Upper lobe of right lung (tissue), 1 donor: ENCODE measurements at places on chromosomes 5 and 9.
A peak's percentile ranks its signal among the peaks of the same experiment; 100 is the strongest.

GRCh38 chr5:1507457-1507856 lies 16.3 kb downstream of the LPCAT1 start:
- peak; percentile 83 for DNase-seq

GRCh38 chr5:148735301-148735835 lies 81.0 kb upstream of the HTR4 start:
- no peak for DNase-seq

DNA sequence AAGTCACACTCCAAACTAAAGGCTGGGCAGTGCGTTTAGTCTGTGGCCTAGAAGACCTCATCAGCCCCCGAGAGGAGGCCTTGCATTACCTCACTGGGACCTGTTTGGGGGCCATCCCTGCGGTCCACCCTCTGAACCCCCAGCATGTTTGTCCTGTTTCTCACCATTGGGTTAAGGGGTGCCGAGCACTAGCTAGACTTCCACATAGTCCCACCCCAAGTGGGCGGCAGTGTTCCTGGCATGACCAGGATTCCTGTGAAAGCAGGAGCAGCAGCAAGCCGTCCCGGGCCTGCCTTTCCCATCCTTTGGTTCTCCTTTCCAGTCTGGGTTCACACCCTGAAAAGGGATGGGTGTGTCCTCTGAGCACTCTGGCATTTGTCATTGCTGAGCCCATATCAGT lies 26.6 kb upstream of the SAP30L start:
- no peak for DNase-seq

DNA sequence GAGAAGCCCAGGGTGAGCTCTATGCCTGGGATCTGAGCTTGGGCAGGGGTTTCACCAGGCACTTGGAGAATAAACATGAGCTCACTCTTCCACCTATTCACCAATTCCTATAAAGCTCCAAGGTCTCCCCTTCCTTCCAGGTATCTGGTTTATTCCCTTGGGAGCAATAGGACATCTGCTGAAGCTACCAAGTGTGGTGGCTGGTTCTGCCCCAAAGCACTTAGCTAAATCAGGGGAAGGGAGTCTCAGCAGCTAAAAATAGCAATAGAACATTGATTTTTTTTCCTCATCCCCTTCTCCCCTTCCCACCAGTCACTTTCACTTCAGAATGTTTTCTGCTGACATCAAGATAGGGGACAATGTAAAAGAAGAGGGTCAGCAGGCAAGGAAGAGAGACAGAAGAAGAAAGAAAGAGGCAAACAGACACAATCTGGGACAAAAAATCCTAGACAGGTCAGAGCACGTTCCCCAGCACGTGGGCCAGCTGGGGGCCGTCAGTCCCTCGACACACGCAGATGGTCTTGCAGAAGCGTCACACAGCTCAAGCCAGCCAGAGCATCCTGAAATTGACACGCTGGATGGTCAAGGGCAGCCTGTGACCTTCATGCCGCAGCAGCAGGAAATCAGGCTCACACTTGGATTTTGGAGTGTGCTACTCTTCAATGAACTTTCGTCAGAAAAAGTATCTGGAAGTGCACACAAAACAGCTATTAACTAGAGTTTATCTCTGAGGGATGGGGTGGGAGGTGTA lies 176.0 kb downstream of the ZNF608 start:
- no peak for DNase-seq

- peak; percentile 54 for DNase-seq
Measured at GRCh38 chr9:129671065-129671464, 5.6 kb downstream of the PRRX2 start.

DNA sequence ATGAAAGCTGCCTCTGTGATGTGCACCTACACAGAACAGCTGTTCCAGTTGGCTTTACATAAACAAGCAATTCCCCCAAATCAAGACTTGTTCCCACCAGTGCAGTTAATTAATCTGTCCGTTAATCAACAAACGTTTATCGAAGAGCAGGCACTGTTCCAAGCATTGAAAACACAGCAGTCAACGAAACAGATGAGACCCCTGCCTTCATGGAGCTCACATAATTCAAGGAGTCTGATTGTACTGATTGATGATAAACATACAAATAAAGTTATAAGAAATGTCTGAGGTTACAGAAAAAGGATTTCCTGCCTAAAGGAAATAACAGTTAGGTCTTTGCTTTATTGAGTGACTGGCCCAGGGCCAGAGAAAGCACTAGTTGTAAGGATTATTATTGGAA lies 26.2 kb upstream of the PCSK5 start:
- DNase-seq = no peak

DNA sequence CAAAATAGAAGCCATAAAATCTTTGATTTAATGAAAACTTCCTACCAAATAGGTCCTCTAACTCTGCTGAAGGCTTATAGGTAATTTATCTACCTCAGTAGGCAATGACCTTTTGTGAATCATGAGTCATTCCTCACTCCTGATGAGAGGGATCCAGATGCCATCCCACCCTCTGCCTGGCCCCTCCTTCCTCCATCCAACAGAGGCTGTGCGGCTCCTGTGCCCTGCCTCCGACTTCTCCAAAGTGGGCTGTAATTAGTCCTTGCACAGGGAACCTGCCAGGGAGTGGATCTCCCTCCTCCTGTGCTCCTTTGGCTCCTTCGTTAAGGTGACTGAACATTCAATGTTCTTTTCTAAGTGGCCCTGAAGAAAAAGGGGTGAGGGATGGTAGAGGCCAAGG lies 213.9 kb upstream of the TBCA start:
- no peak for DNase-seq

GRCh38 chr5:132815454-132815853 lies 2.4 kb downstream of the SOWAHA start:
- DNase-seq = no peak

- no peak for DNase-seq
Measured at GRCh38 chr5:10335711-10336470, 17.6 kb upstream of the MARCHF6 start.

DNA sequence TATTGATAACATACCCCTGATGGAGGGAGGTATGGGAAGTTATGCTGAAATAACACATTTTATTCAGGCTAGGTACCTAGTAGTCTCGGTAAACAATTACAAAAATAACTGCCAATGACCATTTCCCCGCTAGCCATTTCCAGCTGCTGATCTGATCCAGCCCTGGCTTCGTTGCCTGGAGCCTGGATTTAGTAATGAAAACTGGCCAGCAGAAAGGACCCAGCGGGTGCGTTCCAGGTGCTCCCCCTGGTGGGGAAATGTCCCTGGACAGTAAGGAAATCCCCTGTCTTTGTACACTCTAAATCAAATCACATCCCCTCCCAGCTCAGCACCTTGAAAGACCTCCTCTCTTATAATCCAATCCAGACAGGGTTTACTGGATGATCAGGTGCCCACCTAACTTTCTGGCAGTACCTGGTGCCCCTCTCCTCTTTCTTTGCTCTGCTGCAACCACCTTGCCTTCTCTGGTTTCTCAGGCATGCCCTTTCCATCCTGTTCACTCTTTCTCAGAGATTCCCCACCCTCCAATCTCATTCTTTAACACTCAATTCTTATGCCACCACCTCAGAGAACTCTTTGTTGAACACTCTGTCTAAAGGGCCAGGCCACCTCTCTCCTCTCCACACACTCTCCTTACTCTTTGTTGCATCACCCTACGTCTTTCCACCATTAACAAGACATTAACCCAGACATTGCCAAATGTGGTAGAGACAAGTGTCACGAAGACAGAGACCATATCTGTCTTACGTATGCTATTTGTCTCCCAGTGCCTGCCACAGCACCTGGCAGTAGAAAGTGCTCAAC lies 50.1 kb upstream of the SMAD5 start:
- peak; percentile 81 for DNase-seq

DNA sequence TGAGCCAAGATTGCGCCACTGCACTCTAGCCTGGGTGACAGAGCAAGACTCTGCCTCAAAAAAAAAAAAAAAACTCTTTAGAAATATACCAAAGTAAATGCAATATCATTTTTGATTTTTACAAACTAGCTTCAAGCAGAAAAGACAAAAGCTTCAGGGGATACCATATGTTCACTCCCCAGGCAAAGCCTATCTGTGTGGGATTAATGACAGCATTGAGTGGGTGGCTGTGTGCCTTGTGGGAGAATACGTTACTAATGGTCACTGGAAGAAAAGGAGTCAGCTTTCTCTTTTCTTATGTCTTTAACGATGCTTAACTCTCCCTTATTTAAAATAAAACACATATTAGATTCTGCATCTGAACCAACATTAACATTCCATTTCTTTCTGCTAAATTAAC lies 1.9 kb downstream of the PCA3 start:
- DNase-seq = no peak

DNA sequence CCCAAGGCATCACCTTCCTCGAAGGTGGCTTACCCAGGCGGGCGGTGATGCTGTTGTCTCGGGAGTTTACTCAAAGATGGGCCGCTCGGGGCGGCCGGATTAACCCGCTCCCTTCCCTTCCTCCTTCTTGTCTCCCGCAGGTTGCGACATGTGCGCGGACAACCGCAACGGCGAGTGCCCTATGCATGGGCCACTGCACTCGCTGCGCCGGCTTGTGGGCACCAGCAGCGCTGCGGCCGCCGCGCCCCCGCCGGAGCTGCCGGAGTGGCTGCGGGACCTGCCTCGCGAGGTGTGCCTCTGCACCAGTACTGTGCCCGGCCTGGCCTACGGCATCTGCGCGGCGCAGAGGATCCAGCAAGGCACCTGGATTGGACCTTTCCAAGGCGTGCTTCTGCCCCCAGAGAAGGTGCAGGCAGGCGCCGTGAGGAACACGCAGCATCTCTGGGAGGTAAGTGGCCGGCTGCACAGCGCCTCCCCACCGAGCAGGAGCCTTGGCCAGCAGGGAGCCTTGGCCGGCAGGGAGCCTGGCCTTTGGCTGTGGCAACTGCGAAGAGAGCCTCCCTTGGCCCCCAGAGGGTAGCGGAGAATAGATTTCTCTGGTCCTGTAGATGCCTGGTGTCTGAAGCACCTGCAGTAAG lies 10.6 kb downstream of the PRDM6 start:
- peak; percentile 70 for DNase-seq

- DNase-seq = no peak
Measured at GRCh38 chr5:168879929-168880328, 300.8 kb upstream of the PANK3 start.

DNA sequence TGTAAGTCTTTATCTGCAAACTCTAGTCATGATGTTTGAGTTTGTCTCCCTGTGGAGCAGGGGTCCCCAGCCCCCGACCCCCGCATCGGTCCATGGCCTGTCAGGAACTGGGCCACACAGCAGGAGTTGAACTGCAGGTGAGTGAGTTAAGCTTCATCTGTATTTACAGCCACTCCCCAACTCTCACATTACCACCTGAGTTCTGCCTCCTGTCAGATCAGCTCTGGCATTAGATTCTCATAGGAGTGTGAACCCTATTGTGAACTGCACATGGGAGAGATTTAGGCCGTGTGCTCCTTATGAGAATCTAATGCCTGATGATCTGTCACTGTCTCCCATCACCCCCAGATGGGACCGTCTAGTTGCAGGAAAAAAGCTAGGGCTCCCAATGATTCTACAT lies 7.0 kb downstream of the C9orf85 start:
- DNase-seq = no peak

GRCh38 chr5:93819668-93820067 lies 78.3 kb upstream of the POU5F2 start:
- DNase-seq = no peak

DNA sequence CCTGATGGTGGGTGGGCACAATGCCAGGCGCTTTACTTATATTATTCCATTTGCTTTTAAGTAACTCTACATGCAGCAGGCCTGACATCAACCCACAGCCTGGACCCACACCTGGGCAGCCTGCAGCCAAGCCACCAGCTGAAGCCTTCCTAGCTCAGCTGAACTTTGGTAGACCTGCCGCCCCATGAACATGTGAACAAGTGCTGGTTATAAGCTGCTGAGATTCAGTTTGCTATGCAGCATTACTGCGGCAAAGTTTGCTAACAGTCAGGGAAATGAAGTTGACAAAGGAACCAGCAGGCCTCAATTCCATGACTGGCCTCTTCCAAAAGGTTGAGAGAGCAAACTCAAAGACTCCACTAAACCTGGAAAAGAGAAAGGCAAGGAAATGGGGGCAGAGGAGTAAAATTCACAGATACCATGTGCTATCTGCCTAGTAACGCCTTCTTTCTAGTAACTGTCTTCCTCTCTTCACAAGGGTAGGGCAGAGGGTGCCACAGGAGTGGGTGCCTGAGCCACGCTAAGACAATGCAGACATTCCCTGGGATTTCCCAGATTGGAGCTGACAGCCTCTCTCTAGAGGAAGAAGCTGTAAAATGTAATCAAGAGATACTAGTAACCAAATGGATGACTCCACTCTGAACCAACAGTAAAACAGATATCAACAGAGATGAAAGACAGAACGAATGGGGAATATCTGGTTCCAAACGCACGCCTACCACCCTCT lies 2.9 kb downstream of the BOD1 start:
- DNase-seq = no peak

DNA sequence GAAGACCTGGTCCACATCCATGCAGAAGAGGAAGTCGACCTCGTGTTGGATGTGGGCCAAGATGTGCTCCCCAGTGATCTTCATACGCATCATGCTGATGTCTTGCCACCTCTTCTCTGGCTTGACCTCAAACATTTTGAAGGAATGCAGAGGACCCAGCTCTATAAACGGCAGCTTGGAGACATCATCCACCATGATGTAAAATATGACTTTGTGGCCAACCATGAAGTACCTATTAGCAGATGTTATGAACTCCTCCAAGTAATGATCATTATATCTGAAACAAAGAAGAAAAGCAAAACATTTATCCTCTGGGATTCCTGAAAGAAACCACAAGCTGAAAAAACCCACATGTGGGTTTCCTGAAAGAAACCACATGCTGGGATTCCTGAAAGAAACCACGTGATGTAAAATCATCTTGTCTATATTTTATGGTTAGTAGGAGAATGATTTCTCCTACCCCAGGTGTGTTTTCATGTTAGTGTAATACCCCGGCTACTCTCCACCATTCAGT lies 52.3 kb downstream of the GGTA1 start:
- no peak for DNase-seq

- DNase-seq = no peak
Measured at GRCh38 chr9:21711504-21711903, 90.9 kb upstream of the MTAP start.

DNA sequence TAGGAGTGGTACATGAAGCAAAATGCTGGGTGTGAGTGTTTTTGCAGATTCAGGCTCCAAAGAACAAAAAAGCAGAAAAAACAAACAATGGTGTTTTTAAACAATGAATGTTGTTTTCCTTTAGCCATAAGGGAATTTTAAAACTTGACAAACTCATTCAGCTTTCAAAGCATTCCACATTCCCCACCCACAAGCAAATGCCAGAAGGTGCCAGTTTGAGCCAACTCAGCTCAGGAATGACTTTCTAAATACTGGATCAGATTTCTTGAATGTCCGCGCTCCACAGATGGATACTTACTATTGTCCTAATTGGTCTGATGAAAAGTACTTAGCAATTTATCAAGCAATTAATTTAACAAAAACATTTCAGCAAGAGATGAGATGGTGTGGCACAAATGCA lies 12.9 kb upstream of the MOB3B start:
- DNase-seq = no peak

- no peak for DNase-seq
Measured at GRCh38 chr5:174919351-174919750, 195.0 kb downstream of the MSX2 start.
